ENCODE measurements at places on chromosomes 5 and 9. TPM values are rescaled to one million over a fixed set of nuclear protein-coding genes. Genes with fewer than 3 reads are reported as not detected.

- DNase-seq: peak; percentile 14
Measured at GRCh38 chr9:128882677-128883603, 1.0 kb downstream of the LRRC8A start.

DNA sequence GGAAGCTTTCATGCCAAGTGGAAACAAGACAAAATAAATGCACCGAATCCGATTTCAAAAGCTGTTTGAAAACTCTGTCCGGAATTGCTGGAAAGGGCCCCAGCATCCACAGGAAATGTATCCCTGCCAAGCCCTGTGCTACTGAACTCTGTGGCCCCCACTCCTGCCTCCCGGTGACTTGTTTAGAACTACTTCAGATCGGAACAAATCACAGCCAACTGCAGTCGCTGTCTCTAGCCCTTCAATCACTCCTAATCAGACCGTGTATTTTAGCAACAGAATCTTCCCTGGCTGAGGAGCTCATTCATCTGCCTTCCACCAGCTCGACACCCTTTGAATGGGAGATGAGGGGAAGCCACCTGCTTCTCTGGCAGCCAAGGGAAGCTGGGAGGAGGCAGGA, 94.1 kb downstream of the KCNIP1 start:
- DNase-seq: no peak

The GGTA1 gene
- total RNA-seq: not detected

GRCh38 chr5:90476391-90476790, 1.7 kb downstream of the POLR3G start:
- DNase-seq: no peak

- no peak for DNase-seq
Measured at GRCh38 chr5:132424167-132424880, 54.8 kb downstream of the SLC22A5 start.

DNA sequence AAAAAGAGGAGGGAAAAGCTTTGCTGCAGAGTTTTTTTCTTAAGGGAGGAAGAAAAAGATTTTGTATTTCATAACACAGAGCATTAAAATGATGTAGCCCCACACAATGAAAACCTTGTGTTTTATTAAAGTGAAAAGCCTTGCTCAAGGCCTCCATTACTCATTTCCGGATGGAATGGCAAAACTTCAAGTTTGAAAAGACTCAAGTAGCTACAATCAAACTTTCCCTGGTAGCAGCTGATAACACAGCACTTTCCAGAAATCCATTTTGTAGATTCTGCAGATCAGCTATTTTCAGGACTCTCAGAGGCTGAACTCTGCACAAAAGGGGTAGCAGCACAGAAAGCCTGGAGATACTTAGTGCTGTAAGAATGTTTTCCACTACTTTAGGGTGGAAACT, 374.8 kb downstream of the NFIB start:
- DNase-seq: no peak

GRCh38 chr5:57595523-57595991, 112.9 kb upstream of the ACTBL2 start:
- DNase-seq: no peak

DNA sequence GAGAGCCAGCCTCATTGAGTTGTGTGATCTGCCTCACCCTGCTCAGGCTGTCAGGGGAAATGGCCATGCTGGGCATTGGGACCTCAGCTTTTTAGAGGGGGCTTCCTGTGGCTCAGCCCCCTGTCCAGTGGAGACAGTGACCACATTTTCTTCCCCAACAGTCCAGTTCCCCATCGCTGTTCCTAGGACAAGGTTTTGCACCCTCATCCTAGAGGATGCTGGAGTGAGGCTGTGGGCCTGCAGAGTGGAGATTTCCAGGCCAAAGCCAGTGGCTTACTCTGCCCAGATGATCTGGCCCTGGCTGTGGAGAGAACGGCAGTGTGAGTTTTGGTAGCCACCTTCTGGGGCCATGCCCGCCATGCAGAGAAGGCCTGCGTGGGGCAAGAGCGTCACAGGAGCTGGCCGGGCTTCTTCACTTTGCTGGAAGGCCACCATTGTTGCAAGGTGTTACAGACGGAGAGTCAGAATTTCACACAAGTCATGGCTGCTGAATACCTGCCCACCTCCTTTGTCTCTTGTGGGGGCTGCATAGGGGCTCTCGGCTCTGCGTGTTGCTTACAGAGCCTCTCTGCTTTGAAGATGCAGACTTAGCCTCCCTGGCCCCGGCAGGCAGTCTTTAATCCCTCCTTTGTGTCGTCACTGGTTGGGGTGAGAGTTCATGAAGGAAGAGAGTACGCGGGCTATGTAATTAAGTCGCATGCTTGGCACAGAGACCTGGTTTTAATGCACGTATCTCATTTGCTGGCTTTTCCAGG, 35.2 kb upstream of the PITX1 start:
- no peak for DNase-seq

DNA sequence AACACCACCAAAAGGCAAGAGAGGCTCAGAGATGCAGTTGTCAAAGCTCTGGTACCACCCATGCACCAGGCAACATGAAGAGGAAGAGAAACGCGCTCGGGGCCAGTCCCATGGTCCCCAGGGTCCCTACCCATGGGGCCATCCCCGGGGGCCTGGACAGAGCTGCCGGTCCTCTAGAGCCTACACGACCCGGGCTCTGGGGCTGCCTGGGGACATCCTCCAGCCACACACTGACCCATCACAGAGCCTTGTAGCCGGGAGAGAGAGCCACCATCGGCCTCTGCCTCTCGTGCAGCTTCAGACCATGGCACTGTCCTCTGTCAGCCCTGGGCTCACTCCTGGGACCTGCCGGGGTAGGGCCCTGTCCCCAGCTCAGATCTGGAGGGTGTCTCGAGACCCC, 23.7 kb downstream of the VAV2 start:
- DNase-seq: no peak
